ENCODE measurements at places on chromosomes 7 and 10.
A peak's percentile ranks its signal among the peaks of the same experiment; 100 is the strongest.

GRCh38 chr10:114783686-114784085, 37.9 kb upstream of the FHIP2A start:
- DNase-seq = no peak

DNA sequence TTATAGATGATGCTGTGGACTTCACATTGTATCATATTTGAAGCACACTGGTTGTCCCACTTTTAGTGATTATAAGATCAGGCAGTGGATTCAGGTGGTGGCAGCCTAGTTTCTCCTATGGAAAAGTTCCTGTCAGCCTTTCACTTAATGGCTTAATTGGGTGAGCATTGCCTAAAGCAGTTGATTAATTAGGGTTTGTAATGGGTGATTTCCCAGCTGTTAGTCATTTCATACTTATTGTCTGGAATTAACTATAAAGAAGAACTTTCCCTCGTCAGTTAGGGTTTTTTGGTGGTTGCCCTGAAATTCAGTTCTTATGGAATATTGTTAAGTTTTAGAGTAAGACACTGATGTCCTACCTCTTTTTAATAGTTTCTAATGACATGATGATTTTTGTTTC, 78.8 kb downstream of the SLC25A40 start:
- no peak for DNase-seq

- DNase-seq = peak; percentile 44
These were observed 24.2 kb downstream of the PWWP2B start for GRCh38 chr10:132420981-132421846.

- DNase-seq = no peak
These were observed 3.2 kb upstream of the UBE2D1 start for GRCh38 chr10:58331646-58332045.

DNA sequence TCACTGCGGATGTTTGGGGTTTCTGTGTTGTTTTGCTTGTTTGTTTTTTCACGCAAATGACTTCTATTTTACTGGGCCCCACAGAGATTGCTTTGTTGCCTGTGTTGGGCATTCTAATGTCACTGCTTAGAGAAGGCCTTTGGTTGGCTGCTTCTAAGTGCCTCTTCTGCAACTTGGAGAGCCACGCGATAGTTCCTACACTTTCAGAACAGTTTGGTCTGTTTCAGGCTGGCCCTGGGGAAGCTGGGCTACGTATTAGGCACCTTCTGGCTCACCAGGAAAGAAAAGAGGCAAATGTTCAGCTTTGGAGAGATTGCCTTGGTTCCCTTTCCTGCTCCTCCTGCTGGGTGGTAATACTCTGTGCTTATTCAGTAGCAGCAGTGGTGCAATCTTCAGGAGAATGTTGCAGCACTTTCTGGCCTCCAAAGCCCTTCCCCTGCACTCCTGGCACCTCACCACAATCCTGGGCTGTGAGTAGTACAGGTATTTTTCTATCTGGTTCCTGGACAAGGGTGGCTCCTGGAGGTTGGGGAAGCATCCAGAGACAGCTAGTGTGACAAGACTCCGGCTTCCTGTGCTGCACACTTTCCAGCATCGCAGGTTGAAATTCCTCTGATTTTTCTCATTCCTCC, 1.2 kb downstream of the ANTXRL start:
- DNase-seq = no peak

- no peak for DNase-seq
These were observed 593 bp upstream of the PILRA start for GRCh38 chr7:100372694-100373093.

GRCh38 chr7:105388356-105389087, at the start of gene SRPK2:
Gene SRPK2 (minus strand): TSS chr7:105388921.
- DNase-seq = peak; percentile 47

- DNase-seq = no peak
These were observed 82.6 kb downstream of the CPEB3 start for GRCh38 chr10:92208157-92208720.

- no peak for DNase-seq
These were observed 13.1 kb downstream of the BRAT1 start for GRCh38 chr7:2542011-2542915.

- DNase-seq = no peak
These were observed 435.2 kb downstream of the PLXNA4 start for GRCh38 chr7:132141109-132141508.

DNA sequence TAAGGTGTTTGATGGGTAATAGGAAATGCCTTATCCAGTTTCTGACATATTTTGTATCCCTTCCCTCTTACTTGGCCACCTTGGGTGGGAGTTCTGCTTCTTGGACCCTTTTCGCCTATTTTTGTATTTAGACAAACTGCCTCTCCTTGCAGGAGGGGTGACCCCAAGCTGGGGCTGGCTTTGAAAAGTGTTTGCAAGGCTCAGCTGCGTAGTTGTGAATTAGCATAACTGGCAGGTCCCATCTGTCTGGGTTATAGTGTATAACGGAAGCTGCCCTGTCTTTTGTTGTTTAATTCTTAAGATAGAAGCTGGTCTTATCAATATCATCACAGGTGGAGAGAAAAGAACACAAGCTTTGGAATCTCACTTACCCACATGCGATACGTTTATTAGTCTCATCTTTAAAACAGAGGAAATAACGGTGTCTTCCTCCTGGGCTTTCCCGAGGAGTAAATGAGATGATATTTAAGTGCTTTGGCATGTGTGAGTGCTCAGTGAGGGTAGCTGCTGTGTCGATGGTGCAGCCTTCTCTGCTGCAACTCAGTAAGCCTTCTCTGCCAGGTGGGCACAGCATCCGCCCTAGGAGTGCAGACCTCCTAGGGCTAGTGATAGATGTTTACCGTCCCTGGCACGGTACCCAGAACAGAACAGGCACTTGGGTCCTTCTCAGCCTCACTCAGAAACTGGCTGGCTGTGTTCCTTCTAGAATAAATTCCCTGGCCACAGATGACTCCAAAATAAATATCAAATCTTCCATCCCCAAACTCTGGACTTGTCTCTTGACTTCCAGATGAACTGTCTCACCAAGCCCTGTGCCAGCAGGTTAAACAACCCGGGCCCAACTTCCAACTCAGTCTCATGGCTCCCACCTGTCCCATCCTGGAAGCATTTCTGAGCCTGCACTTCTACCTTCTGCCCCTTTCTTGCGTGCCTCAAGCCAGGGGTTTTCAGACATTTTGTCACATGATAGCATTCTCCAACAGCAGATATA, 227.3 kb downstream of the GFRA1 start:
- DNase-seq = no peak

DNA sequence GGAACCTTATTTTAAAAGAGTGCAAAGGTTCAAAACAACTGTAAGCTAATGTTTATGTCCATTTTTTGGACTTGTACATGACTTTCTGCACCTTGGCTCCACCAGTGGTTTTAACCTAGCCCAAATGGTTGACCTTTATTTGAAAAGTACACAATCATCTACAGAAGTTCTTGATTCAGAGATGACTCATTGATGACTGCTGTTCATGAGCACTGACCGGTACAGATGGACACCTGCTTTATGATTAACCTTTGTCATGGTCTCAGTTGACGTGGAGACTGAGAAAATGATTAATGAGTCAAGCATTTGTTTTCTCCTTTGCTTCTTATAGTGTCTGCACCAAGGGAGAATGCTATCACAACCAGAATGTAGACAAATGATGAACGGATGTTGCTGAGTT, 55.7 kb upstream of the PTER start:
- DNase-seq = no peak

DNA sequence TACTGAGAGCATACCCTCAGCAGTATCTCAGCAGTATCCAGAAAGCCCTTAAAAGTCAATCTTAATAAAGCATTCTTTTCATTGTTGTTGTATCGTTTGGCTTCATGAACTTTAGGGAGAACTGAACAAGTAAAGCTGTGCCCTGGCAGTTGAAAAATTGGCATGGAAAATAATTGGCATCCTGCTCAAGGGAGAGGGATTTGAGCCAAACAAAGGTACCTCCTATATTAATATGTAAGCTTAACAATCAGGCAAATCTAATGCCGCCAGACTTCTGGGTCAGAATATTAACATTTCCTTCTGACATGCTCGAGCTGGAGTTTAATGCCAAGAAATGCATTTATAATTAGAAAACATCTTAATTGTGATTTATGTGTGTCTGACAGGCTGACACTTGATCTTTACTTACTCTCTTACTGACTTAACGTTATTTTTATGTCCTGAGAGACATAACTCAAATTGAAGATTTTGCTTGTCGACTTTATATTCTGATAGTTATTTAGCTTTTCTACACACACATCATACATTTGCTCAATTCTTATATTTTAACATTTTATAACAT, 42.1 kb upstream of the PCDH15 start:
- DNase-seq = no peak

GRCh38 chr10:7611909-7612308, 54.9 kb downstream of the ITIH5 start:
- DNase-seq = no peak

DNA sequence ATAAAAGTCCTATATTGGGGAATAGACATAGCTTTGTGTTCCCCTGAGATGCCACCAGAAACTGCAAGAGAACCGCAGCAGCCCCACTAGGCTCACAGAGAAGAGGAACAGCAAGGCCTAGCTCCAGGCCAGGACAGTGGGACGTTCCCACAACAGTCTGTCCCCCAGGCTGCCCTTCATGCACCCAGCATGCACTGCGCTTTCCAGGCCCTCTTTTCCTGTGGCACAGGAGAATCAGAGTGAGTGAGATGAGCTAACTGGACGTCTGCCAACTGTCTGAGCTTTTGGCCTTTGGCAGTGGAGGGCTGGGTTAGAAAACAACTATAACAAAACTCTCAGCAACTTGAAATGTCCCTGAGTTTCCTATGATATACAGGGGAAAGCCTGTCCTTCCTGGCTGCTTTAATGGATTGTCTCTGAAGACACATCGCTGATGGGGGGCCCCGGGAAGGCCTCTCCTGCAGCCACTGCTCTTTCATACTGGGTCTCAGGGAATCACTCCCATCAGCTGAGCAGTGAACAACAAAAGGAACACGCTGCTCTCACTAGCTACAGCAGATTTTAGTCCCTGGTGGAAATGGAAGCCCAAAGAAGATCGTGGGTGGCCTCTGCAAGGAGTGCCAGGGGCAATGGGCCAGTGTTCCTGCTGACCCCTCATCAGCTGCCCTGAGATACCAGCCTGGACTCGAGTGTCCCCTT, 53.5 kb downstream of the PODXL start:
- no peak for DNase-seq

GRCh38 chr10:112775892-112776674, 174.0 kb upstream of the TCF7L2 start:
- DNase-seq = peak; percentile 11

DNA sequence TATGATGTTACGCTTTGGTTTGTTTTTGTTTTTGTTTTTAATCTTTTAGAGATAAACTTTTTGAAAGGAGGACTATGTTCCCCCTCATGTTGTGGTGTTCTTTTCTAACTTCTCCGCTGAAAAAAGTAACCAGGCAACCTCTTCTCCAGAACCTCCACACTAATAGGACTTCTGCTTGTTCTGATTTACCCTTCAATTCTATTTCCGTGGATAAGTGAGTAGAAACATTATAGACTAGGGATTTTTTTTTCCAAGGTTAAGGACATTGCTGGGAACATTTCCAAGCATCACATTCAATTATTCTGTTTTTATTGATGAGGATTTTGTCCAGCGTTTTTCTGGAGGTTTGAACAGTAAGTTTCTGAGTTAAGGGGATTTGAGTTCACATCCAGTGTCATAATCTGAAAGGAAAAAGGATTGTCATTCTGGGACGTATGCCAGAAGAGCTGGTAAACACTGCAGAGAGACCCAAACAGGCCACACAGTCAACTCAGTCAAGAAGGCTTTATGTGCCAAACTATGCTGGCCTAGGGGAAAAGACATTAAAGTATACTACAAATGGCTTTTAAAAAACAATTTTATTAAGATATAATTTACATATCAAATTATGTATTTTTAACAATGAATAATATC, 28.3 kb upstream of the RALA start:
- no peak for DNase-seq

- DNase-seq = no peak
These were observed 33.6 kb downstream of the LMOD2 start for GRCh38 chr7:123689250-123689649.
